M059J (cell line): ENCODE measurements at places on chromosomes 16 and 17. TPM values are rescaled to one million over a fixed set of nuclear protein-coding genes. Genes with fewer than 3 reads are reported as not detected.

The CDH11 gene
- total RNA-seq, result 90.8 and 139 TPM in 2 replicates

The LHX1 gene
- 0.81 and 3.5 TPM in 2 replicates for total RNA-seq

The CSH2 gene
- total RNA-seq, result not detected in 2 replicates

The EVPLL gene
- total RNA-seq, result not detected in 2 replicates

The CD300A gene
- total RNA-seq, result not detected in 2 replicates

The RNF43 gene
- total RNA-seq, result 0.17 TPM in 1 of 2 replicates, not detected in the other

The USP6 gene
- 0.02 TPM in 1 of 2 replicates, not detected in the other for total RNA-seq

The CSH1 gene
- not detected in 2 replicates for total RNA-seq

The FAM171A2 gene
- 1.4 and 5.2 TPM in 2 replicates for total RNA-seq

The FZD2 gene
- total RNA-seq, result 22.4 and 41.3 TPM in 2 replicates

The HP gene
- total RNA-seq, result not detected in 2 replicates

The OGFOD3 gene
- total RNA-seq, result 34.5 and 57.7 TPM in 2 replicates

The CCL17 gene
- total RNA-seq, result not detected in 2 replicates

The HOXB13 gene
- 5.0 and 6.6 TPM in 2 replicates for total RNA-seq

The ENPP7 gene
- not detected in 2 replicates for total RNA-seq

The PSMD3 gene
- total RNA-seq, result 138 and 170 TPM in 2 replicates
